Stimulated activated CD4-positive, alpha-beta T cell treated with anti-CD3 and anti-CD28 coated beads, Interleukin-4, amount 100 ng/mL, for 24 hours (primary cell): ENCODE measurements at places on chromosomes 11 and 22.

- DNase-seq, result no peak
These were observed 5.9 kb downstream of the TREH start for GRCh38 chr11:118673361-118674081.

GRCh38 chr11:131671734-131672133 lies 301.3 kb downstream of the NTM start:
- no peak for DNase-seq

DNA sequence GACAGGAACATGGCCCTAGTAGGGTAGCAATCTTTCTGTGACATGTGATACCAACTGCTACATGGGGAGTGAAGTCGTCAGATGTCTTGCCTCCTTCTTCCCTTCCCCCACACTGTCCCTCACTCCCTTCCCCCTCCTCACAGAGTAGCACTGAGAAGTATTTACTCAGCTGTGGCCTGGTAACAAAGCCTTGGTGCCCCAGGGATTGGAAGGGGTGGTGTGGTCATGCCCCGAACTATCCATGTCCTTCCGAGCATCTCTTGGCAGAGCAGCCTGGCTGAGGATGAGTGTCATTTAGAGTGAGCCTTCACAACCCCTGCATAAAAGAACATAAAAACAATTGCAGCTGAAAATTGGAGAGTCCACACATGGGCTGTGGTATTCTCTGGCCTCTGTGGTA lies 46.1 kb downstream of the ARFGAP2 start:
- DNase-seq, result no peak

- DNase-seq, result no peak
These were observed 4.7 kb downstream of the B3GNT6 start for GRCh38 chr11:77038825-77039326.

- DNase-seq, result peak; percentile 93
These were observed 3.7 kb downstream of the RPS19BP1 start for GRCh38 chr22:39528681-39529486.

DNA sequence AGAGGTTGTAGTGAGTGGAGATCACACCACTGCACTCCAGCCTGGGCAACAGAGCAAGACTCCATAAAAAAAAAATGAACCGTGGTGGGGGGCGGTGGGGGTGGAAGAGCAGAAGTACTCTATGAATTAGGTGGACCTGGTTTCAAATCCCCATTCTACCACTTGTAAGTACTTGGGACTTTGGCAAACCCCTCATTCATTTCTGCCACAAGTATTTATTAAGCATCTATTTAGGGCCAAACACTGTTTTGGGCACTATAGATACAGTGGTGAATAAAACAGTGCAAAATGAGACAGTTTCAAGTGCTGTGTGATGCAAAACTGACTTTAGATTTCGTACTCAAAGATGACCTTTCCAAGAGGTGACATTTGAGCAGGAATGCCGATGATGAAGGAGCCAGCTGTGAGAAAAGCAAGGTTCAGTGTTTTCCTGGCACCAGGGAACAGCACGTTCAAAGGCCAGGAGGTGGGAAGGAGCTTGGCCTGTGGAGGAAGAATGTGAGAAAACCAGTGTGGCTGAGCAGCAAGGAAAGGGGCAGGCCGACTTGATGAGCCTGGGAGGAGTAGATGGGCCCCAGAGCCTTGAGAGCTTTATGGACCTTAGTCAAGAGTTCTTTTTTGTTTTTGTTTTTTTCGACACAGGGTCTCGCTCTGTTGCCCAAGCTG lies 1.4 kb upstream of the TMEM134 start:
- no peak for DNase-seq

DNA sequence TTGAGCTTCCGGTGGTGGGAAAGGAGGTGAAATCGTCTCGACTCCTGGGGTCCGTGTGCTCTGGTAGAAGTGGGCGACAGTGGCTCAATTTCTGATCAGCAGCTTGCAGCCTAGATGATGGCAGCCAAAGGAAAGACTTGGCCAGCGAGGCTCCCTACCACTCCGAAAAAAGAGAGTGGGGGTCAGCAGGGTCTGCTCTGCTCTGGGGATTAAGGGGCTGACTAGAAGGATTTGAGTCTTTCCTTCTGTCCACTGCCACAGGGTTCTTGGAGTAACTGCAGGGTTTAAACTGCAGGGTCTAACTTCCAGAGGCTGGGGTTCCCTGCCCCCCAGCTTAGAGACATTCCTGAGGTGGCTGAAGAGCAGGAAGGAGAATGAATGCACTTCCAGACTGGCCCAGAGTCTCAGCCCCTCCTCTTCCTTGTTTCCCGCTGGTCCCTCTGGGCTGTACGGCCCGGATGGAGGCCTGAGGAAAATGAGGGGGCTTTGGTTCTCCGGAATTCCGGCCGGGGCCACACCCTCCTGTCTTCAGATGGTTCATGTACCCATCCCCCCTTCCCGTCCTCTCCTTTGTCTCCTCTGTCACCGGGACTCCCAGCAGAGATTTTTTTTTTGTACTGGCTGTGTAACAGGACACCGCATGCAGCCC lies 907 bp downstream of the SERPINH1 start:
- DNase-seq, result no peak

GRCh38 chr11:7494086-7494745 lies 8.9 kb downstream of the OLFML1 start:
- DNase-seq, result no peak

DNA sequence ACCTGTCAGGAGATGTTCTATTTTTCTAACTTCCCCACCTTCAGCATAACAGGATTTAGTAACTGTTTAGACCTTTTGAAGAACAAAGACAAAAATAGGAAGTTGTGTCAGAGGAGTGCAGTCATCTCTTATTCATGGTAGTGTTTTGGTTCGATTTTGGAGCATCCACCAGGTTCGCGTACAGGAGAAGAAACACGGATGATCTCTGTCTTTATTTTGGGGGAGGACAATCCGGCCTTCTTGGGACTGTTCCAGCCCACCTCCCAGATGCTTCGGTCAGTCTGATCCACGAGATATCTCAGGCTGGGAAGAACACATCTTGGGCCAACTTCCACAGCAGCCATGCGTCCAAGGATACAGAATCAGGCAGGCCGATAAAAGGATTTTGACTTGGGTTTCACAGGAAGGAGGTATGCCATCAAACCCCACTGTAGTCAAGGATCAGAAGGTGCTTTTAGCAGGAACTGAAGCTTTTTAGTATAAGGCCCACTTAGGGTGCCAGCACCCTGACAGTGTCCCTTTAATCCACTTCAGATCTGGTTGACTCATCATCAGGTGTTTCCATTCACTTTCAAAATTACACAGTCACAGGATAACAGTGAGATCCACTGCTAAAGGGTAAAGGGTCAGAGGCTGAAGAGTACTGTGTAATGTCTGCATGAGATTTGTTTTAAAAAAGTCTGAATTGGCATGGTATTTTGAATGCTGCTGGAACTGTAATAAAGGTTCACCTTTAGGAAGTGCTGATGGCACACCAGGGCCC lies 16.5 kb downstream of the PATZ1 start:
- DNase-seq, result no peak

GRCh38 chr11:15471048-15471894 lies 356.5 kb downstream of the INSC start:
- DNase-seq, result no peak
